ENCODE measurements at places on chromosomes 6 and 20. TPM values are rescaled to one million over a fixed set of nuclear protein-coding genes. Genes with fewer than 3 reads are reported as not detected.

DNA sequence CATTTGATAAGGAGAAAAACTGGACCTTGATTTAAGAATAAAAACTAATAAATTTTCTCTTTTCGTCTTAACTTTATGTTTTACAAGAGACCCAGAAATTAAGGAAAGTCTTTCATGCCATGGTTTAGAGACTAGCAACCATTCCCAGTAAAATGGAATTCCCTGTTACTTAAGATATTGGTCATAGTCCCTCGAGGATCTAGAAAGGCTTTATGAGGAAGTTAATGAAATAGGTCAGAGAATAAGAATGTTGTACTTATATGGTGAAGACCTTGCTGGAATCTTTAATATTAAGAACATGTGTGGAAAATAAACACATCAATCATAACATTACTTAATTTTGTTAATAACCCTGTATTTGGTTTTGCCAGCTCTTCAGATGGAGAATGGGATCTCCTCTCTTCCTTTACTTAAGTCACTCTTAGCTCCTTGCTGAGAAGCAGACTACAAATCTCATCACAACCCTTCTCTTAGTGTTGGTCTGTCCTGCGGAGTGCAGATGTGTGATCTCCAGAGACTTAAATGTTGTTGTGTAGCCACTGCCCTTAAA, 382.9 kb downstream of the QKI start:
- ATAC-seq = no peak

- ATAC-seq = no peak
Observed at GRCh38 chr20:8808202-8808535, 260.7 kb upstream of the PLCB4 start.

DNA sequence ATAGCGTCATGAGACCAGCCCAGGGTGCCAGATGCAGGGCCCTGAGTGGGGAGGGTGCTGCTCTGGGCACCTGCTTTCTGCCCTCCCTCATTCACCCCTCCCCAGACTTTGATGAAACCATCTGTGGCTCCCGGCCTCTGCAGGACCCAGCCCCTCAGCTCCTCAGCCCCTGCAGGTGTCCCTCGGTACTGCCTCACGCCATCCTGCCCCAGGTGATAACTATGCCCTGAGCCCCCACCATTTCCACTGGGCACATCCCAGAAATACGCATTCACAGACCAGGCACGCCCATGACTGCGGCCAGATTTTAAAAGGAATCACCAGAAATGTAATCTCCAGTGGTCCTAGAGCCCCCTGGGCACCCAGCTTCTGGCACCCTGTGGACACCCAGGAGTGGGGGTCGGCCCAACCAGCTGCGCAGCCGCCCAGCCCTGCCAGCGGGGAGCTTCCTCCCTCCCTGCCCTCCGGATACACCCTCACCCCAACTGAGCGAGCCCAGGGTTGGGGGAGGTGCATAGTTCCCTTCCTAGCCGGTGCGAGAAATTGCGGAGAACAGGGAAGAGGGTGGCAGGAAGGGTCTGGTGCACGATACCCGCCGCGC, 615 bp upstream of the NTSR1 start:
- ATAC-seq = no peak

DNA sequence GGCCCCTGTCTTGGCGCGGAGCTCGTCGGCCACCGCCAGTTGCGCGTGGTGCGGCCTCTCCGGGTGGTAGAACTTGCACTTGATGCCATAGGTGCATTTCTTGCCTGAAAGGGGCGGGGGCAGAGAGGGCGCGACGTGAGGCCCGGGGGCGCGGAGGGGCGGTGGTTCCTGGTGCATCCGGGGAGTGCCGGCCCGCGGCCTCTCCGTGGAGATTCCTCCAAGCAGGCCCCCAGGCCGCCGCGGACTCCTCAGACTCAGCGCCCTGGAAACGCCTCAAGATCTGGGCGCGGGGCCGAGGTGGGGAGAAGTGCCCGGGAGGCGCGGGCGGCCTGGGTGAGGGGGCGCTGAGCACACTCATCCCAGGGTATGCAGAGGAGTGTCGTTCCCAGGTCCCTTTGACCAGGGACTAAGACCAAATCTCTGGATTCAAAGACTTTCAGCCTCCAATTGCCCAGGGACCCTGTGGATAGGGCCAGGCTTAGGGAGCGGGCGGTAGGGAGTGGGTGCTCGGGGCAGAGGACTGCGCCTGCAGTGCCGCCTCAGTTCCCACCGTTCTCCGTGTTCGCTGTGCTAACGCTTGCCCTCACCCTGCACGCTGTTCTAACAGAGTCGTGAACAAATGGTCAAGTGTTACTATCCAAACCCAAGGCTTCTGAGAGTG, 33.3 kb downstream of the ZC3H12D start:
- ATAC-seq = no peak

DNA sequence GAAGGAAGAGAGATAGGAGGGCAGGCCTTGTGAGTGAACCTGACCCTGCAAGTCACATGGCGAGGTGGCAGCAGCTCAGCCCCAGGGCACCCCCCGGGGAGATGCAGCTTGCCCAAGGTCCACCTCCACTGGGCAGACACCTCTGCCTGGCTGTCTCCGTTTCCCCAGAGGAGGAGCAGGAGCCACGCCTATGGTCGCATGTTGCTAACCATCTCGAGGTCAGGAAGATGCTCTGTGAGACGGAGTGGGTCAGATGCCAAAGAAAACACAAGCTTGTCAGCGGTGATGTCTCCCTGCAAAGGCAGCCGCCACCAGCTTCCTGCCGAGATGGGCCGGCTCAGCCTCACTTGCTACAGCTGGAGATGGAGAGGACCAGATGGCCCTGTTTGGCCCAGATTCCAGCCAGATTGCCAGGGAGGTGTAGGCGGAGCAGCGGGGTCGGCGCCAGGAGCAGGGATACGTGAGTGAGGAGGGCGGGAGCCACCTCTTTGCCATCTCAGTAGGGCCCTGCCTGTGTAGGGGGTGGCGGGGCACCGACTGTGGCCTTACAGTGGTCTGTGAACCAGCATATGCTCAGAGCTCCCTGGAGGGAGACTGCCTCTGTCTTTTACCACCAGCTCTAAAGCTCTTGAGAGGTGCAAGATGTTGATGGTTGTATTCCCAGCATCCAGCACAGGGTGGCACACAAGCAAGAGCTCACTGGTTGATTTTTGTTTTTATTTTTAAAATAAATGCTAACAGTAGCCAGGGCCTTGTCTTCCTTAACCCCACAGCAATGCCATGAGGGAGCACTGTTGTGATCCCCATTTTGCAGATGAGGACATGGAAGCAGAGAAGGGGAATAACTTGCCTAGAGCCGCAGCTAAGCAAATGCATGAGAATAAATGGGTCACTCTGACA, 42.9 kb upstream of the FAM83D start:
- peak; percentile 18 for ATAC-seq

Gene ATP5F1E
- 78.0 TPM for total RNA-seq

Gene FAM50B
- total RNA-seq = 13.9 TPM

Measured in activated T-helper 17 cell treated with anti-CD3 and anti-CD28 coated beads, Interleukin-2, amount 50 U/mL, for 72 hours (primary cell).